ENCODE measurements at places on chromosomes 12 and 14. TPM values are rescaled to one million over a fixed set of nuclear protein-coding genes. Genes with fewer than 3 reads are reported as not detected.
A peak's percentile ranks its signal among the peaks of the same experiment; 100 is the strongest.

DNA sequence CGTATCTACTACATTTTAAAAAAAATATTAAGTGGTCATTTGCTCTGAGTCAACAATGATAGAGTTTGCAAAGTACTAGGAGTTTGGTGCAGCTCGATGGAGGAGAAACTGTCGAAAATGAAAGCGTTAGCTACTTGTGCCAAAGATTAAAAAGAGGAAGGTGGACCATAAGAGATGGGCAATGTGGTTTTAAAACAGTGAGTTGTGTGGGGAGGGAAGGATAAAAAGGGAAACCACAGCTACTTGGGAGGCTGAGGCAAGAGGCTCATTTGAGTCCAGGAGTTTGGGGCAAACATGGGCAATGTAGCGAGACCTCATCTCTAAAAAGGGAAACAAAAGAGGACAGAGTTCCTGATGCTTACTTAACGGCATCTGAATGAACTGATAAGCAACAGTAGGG is 18.2 kb upstream of the STRAP start:
- DNase-seq = no peak

- DNase-seq = no peak
Measured at GRCh38 chr14:38125481-38126037, 82.1 kb upstream of the SSTR1 start.

ADAM21 gene
- polyA plus RNA-seq = 0.74 TPM

ING4 gene
- 116 TPM for polyA plus RNA-seq

GRCh38 chr12:16012117-16012516 is 101.0 kb downstream of the DERA start:
- DNase-seq = peak; percentile 53

DNA sequence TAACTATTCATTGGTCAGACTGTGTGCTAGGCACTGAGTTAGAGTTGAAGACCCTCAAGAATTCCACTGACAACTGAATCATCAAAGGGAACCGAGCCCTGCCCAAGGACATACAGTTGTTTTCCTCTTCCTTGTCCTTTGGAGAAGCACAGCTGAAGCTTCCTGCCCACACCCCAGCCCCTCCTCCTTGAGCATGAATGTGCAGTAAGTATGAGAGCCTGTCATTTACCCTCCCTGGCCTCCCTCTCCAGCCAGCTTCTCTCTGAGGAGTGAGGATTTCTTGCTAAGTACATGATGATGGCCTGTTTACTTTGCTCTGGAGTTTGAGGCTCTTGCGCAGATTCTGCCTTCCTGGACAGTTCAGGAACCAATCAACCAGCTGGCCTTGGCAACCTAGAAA is 235.2 kb downstream of the CACNA1C start:
- no peak for DNase-seq

CCDC175 gene
- 1.2 TPM for polyA plus RNA-seq

- DNase-seq = no peak
Measured at GRCh38 chr14:92690171-92691011, 58.0 kb downstream of the LGMN start.

DNA sequence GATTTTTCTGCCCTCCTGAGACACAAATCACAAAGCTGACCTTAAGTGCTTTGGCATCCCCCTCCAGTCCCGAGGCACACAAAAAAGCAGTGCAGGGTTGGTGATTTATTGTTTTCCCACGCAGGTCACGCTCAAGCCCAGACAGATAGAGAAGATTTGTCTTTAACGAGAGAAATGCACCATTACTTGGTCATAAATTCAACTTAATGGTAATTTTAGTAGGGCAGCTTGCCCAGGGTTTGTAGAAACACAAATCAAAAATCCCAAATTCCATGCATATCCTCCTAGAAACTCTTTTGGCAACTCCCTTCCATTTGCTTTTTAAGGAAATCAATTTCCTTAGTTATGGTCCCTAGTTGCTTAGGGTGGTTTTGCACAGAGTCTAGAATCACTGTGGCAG is 132.6 kb downstream of the IGF1 start:
- DNase-seq = no peak

- peak; percentile 60 for DNase-seq
Measured at GRCh38 chr12:51752234-51752889, 96.2 kb downstream of the FIGNL2 start.

ATF7 gene
- 65.9 TPM for polyA plus RNA-seq

DNA sequence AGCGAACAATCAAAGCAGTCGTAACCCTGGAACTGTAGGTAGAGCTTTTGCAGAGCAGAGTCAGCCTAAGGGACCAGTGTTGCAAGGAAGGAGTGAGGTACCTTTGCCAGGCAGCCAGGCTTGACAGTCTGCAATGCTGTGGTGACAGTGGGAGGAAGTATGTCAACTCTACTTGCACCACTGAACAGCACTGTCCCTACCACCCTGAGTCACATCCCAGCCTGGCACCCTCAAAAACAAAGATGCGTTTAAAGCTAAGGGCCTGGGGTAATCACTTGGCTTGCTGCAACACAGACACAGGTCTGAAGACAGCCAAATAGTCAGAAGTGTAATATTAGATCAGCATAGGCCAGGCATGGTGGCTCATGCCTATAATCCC is 141.9 kb downstream of the DPF3 start:
- DNase-seq = no peak

PZP gene
- polyA plus RNA-seq = 2.5 TPM

DNA sequence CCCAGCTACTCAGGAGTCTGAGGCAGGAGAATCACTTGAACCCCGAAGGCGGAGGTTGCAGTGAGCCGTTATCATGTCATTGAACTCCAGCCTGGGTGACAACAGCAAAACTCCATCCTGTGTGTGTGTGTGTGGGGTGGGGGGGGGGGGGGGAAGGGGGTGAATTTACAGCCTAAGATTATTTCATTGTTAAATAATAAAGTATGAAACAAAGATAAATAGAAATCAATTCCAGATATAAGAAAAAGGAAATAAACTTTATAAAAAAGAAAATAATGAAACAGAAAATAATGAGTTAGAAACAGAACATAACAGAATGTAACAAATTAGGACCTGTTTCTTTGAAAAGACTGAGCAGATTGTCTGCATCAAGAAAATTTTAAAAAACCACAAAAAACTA is 83.5 kb downstream of the INSM2 start:
- DNase-seq = no peak

DNA sequence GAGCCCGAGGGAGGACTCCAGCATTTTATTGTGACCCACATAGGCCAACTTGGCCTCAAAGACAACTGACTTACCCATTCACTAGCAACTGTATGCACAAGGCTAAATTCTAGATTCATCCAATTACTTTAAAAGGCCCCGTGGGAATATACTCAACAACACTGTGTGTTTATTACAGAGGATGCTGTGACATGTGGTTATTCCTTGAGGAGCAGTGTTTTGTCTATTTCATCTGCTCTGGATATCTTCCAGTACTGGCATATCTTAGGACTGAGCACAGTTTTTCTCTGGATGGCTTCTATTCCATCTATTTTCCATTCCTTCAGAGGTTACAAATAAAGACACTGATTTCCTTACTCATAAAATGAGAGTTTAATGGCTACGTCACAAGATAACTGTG is 87.2 kb upstream of the KRAS start:
- no peak for DNase-seq

PLXNC1 gene
- polyA plus RNA-seq = 11.5 TPM

GRCh38 chr14:52015411-52016030 is 26.2 kb downstream of the RTRAF start:
- no peak for DNase-seq

GRCh38 chr14:75318353-75318752 is 39.7 kb downstream of the FOS start:
- DNase-seq = no peak

POMT2 gene
- polyA plus RNA-seq = 31.0 TPM

DNA sequence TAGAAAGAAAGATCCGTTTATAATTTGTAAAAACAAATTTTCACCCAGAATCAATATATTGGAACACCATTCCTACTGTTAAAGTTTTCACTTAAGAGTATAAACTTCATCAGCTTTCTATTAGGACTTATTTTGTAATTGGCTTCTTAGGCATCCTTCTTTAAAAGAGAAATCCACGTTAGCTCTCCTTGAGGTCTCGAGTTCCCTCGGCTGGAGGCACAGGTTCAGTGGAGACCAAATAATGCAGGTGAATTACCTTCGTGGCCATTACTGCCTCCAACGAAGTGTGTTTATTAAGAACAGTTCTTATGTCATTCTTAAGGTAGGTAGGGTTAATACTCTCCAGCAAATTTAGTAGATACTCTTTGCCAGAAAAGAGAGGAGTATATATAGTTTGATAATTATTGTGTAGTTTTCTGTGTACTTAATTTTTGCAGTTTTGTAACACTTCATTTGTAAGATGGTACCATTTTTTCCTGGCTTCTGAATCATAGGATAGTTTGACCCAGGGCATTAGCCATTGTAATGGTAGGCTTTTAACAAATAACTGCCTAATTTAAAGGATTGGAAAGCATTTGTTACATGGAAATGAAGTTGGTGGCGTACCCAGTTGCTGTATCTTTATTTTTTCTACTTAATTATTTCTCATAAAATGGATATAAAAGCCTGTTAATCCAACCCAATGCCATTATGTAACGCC is 2.2 kb downstream of the CALM1 start:
- DNase-seq = no peak

ABCC9 gene
- polyA plus RNA-seq = 18.5 TPM

DNA sequence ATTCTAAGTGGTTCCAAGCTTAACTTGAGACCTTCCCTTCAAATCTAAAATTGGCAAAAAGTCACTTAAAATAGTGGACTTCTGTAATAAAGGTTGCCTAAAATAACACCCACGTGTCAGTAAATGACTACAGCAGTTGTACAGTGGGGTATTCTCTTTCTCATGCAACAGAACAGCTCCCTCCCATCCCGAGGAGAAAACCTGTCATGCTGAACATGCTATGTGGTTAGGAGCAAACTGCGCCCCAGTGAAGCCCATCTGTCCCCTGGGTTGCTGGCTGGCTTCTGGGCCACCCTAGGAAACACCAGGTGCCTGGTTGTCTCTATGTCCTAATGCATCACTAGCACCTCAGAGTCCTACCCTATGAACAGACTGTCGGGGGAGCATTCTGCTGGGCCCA is 2.7 kb downstream of the BTBD6 start:
- DNase-seq = no peak

DNA sequence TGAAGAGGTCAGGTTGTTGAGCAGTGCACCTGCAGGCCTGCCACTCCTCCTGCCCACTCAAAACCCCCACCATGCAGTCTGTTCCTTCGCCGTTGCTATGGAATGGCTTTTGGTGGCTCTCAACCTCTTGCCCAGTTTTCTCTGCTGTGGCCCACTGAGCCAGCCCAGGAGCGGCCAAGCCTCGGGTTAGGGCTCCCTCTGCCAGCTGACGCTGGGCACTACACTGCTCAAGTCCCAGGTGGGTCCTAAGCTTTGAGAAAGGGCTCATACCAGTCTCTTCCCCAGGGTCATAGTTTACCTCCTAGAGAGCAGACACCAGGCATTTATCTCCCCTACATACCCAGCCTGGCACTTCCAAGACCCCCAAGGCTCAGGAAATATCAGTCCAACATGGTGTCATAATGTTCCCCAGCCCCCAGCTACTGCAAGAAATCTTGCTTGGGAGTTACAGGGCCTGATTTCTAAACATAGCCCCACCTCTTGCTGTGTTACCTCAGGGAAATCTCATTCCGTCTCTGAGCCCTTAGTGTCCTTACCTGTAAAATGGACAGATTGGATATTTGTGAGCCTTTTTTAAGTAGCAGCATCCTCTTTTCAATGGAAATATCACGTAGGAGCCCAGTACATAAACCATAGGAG is 59.4 kb downstream of the TSPAN11 start:
- DNase-seq = no peak

DNA sequence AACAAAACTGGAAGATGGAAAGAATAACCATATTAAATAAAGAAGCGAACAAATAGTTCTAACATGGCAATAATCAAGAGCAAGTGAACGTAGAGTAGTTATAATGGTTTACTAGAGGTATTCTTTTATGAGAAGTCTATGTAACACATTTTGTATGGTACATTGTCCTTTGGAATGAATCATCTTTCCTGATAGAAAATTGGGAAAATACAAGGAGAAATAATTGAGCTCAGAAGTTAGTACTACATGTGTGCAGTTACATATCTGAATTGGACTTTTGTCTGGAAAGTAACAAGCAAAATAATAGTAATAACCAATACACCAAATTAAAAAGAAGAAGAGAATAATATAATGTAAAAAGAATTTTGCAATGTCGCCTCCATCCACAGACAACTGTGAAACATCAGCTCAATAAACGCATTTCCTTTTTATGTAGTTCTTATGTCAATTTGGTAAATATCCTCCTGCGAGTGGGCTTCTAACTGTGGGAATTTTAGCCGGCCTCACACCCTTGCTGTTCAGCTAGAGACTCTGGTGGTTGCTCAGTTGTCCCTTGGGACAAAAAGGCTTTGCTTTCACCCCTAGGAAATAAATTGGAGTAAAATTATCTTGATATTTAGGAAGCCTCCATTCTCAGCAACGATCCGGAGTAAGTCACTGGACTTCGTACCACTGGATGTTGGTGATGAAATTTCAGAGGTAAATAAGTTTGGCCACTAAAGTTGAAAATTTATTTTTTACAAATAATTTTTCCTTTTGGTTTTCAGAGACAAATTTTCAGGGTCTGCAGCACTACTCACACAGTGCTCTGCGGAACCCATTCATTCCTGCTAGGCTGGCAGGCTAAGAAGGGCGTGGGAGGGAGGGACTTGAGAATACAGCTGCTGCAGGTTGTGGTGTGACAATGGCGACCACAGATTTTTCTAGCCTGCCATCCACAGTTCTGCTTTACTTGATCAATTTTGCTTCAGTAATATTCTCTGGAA is 1.1 kb upstream of the TUBA1A start:
- DNase-seq = no peak

SLC41A2 gene
- 3.1 TPM for polyA plus RNA-seq

- no peak for DNase-seq
Measured at GRCh38 chr12:37547611-37548010, 769.0 kb upstream of the ALG10B start.

- DNase-seq = no peak
Measured at GRCh38 chr12:109731231-109731731, 17.7 kb downstream of the FAM222A start.

KRT82 gene
- not detected for polyA plus RNA-seq

SPRYD3 gene
- 22.0 TPM for polyA plus RNA-seq

GRCh38 chr12:15634010-15634683 is 155.0 kb downstream of the EPS8 start:
- DNase-seq = no peak

DNA sequence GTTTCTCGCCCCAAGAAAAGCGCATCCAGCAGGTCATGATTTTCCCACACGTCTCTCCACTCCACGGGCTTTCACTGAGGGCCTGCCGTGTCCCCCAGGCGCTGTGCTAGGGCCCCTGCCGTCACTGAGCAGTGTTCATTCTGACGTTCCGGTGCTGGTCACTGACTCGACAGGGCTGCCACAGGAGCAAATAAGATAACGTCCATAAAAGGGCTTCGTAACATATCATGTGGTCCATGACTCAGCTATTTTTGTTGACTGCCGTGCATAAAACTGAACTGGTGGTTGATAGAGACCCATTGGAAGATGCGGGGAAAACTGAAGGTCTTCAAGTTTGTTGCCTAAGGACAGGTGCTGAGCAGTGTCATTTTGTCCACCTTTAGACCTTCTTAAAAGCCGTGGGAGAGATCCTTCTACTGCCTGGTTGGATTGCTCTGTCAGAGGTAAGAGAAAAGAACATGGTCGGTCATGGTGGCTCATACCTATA is 46.3 kb downstream of the ADGRD1 start:
- no peak for DNase-seq

All from right lung (tissue), 10 donors.